ENCODE measurements at places on chromosomes 4 and X.
A peak's percentile ranks its signal among the peaks of the same experiment; 100 is the strongest.

DNA sequence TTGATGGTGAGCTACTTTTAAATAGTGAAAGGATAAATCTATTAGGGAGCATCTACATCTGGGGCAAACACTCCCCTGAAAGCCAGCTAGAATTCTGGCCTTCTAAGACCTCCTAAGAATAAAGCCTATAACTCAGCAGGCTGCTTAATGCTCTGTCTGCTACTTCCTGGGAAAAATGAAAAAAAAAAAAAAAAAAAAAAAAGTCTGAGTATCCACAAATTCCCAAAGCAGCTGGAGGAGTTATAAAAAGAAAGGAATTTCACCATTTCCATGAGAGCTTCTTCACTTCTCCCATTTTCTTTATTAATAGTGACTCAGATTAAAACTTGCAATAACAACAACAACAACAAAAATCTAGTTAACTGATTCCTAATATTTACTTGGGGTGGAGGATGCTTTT, 511.2 kb downstream of the INPP4B start:
- DNase-seq = no peak

GRCh38 chrX:111443946-111444345, 32.0 kb upstream of the DCX start:
- DNase-seq = no peak

DNA sequence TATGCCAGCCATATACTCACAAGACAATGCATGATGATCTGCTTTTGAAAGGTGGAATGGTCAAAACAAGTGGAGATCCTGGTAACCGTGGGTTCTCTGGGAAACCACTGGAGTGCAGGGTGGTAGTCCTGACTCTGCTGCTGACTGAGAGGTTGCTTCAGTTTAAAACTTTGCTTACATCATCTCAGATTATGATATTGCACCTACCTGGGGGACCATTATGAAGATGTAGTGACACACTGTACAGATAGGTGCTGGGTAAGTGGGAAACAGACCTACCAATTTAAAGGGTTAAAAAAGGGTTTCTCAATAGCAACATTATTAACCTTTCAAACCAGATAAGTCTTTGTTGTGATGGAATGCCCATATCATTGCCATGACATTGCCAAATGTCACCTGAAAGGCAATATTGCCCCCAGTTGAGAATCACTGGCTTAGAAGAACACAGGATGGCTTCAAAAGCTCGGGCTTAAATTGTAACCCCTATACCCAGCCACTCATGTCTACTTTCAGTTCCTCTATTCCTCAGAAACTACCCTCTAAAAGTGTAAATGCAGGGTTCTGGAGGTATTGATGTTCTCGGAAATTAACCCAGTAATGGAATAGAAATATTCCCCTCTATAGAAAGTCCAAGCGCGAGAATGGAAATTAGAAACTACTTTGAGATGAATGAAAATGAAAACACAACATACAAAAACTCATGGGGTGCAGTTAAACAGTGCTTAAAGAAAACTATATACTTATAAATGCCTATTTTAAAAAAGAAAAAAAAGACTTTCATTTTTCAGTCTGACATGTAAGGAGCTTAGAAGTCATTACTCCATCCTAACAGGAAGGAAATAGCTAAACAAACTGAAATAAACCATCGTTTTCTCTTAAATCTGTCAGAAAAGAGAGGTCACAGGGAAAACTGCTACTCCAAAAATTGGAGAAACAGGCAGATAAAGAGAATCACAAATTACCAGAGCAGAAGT, 65.8 kb downstream of the ARHGEF6 start:
- no peak for DNase-seq

GRCh38 chr4:1413204-1413663, 7.0 kb upstream of the NKX1-1 start:
- no peak for DNase-seq

DNA sequence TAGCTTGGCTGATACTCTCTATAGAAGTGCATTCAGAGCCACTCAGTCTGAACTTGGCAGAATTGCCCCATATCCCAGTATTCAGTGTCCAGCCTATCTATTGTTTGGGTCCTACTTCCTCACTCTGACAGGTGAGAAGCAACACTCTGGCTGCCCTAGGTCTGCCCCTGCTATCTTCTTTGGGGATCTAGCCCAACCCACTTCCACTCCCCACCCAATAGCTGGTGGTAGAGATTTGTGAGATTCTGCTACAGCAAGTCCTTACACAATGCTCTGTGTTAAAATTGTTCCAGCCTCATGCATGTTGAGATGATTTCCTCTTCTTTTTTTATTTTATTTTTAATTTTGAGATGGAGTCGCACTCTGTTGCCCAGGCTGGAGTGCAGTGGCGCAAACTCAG, 67.6 kb downstream of the TRIM2 start:
- no peak for DNase-seq

DNA sequence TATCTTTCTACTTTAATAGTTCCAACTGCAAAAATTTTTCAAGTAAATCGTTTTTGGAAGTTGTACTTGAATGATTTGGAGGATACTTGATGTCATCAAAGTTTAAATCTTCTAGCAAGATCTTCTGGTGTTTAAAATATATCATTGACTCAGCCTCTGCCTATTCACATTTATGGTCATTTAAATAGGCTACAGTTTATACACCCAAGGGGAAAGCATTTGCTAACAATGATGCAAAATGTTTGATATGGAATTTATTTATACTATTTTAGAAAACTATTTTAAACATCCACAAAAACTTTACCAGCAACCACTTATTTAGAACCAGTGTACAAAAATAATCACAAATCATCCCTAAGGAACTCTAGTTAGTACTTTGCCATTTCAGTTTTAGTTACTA, 123.3 kb upstream of the STIM2 start:
- no peak for DNase-seq

DNA sequence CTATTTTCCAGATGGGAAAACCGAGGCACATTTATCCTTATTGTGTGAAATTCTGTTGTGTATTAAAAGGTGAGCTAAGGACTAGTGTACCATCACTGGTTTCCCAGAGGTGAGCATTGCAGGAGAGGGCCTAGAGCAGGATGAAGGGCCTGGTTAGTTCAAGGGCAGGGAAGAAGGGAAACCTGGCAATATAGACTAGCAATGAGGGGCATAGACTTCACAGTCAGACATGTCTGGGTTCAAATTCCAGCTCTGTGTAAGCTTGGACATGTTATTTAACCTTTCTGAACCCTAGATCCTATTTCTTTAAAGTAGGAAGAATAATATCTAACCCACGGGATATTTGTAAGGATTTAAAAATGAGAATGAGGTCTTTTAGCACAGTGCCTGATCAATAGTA, 50.8 kb downstream of the WDR19 start:
- no peak for DNase-seq

DNA sequence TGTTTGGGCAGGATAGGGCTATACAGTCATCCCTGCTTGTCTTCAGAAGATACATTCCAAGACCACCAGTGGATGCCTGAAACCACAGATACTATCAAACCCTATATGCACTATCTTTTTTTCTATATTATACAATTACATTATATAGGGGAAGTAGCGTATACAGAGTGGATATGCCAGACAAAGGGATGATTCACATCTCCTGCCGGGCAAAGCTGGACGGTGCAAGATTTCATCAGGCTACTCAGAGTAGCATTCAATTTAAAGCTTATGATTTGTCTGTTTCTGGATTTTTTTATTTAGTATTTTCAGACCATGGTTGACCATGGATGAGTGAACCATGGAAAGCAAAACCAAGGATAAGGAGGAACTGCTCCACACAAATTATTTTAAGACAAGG, 7.0 kb upstream of the AMTN start:
- no peak for DNase-seq

GRCh38 chr4:172220679-172221078, 407.5 kb downstream of the GALNTL6 start:
- no peak for DNase-seq

- no peak for DNase-seq
Observed at GRCh38 chrX:155231163-155231562, 14.9 kb downstream of the VBP1 start.

- no peak for DNase-seq
Observed at GRCh38 chrX:3046253-3047240, 5.3 kb downstream of the ARSF start.

DNA sequence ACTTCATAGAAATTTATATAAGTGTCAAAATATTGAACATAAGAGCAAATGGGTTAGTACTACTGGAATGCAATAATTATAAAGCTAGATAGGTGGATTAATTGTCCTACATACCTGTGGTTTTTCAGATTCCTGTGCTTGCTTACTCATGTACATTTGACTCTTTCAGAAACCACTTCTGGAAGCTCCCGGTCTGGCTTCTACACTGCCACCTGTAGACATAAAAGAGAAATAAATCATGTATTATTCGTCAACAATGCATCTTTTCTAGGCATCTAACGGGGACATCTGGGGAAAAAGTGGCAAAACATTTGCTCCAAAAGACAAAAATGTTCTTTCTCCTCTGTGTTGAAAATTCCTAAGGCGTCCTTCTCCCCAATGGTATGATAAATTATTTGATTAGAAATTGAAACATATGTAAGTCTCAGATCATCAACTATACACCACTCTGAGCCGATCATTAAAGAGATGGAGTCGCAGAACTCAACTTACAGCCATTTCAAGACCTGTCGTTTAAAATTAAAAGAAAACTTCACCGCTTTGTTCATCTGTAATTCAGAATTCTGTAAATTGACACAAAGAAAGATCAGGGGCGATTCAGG, 648.7 kb upstream of the DIPK2B start:
- DNase-seq = peak; percentile 68

GRCh38 chr4:161538941-161539340, 624.9 kb downstream of the FSTL5 start:
- no peak for DNase-seq

- DNase-seq = no peak
Observed at GRCh38 chr4:107094976-107095375, 58.9 kb upstream of the DKK2 start.

DNA sequence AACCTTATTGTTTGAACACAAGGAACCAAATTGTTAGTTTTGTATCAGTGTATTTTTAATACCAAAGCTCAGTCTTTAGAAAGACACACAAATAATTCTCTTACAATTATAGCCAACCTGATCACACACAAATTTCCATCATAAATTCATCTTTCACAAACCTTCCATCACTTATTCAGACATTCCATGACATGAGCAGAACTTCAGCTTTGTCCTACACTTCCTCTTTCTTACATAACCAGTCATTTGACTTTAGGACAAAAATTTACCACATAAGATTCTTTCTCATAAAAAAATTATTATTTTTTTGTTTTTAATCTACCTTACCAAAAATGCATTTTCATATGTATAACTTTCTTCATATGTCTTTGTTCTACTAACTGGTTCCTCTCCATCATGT, 312.2 kb downstream of the GALNTL6 start:
- DNase-seq = no peak

DNA sequence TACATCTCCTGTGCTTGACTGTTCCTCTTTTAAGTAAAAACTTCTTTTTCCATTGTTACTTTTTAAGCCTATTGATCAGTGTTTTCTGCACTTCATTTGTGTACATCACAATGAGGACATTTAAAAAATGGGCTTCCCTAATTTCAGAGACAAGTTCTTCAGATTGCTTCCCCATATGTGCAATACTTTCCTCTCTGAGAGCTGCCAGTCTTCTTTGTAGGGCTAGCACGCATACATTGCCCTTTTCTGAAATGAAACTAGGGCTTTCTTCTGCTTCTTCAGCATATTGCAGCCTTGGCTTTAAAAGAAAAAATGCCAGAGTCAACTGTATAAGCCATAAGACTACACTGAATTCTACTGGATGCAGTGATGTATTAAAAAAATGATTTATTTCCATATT, 37.8 kb downstream of the FAT4 start:
- DNase-seq = no peak

GRCh38 chr4:37389967-37390580, 145.5 kb downstream of the NWD2 start:
- peak; percentile 35 for DNase-seq

DNA sequence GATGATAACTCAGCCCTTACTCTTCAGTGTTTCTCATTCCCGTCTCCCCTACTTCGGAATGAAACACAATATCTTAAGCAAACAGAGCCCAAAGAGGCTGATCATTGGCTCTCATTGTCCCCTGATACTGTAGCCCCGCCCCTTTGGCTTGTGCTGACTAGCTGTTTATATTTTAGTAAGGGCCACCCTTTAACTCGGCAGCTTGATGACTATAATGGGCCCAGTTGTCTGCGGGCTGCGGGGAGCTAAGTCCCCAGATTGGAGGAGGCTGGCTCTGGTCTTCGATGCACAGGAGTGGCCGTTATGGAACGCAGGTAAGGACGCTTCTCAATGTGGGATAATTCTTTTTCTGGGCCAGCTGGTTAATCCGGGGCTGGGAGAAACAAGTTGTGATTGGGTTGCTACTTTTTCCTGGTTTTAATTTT, at the start of gene TRIM2:
TRIM2 (plus strand) TSS at position 197 of the 425 bp plus-strand sequence; CDS start at position 285, 88 bp downstream.
- no peak for DNase-seq

DNA sequence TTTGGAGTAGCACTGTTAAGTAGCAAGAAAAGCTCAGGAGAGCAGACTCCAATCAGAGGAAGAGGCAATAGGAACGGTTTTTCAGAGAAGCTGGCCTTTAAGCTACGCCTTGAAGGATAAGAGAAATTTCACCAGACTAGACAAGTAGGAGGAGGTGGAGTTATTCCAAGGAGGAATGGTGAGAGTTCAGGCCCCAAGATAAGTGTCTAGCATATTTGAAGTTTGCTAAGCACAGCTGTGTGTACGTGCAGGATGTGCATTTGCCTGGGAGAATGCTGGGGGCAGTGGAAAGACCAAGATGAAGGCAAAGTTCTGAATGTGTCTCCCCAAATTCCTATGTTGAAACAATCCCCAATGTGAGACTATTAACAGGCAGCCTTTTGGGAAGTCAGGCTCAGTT, 91.6 kb downstream of the SOWAHB start:
- DNase-seq = no peak

DNA sequence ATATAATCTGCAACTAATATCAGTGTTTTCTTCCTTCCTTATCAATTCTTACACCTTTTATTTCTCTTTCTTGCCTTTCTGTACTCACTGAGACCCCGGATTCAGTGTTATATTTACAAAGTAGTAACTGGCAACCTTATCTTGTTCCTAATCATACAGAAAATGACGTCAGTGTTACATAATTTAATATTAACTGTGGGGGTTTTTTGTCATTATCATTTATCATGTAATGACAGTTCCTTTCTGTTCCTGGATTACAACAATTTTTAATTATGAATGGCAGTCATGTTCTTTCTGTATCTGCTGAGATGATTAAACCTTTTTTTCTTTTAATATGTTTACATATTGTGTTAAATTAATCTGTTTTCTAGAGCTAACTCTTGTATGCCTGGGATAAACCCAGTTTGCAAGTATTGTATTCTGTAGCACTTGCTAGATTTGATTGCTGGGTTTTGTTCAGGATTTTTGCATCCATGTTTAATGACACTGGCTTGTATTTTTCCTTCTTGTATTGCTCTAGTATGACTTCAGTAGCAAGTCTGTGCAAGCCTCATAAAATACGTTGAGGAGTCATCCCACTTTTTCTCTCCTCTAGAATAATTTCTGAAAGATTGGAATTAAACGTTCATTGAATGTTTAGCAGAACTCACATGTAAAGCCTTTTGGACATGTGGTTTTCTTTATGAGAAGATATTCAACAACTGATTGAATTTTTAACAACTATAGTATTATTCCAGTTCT, 10.4 kb upstream of the HSPA4L start:
- DNase-seq = no peak

GRCh38 chr4:132332932-132333723, 816.0 kb upstream of the PCDH10 start:
- no peak for DNase-seq

GRCh38 chr4:17020901-17021300, 122.5 kb upstream of the LDB2 start:
- no peak for DNase-seq

- DNase-seq = no peak
Observed at GRCh38 chr4:54159543-54159942, 59.6 kb downstream of the GSX2 start.

All from HS-5 (cell line).